Stimulated activated CD8-positive, alpha-beta memory T cell treated with anti-CD3 and anti-CD28 coated beads, Interleukin-7, amount 100 ng/mL, for 24 hours (primary cell): ENCODE measurements at places on chromosomes 16 and 17.

GRCh38 chr16:48438414-48438813 is 53.2 kb upstream of the SIAH1 start:
- no peak for DNase-seq

- DNase-seq: no peak
Measured at GRCh38 chr17:77266891-77267341, 126.1 kb downstream of the SEC14L1 start.

- no peak for DNase-seq
Measured at GRCh38 chr16:52592778-52593177, 45.8 kb upstream of the TOX3 start.

DNA sequence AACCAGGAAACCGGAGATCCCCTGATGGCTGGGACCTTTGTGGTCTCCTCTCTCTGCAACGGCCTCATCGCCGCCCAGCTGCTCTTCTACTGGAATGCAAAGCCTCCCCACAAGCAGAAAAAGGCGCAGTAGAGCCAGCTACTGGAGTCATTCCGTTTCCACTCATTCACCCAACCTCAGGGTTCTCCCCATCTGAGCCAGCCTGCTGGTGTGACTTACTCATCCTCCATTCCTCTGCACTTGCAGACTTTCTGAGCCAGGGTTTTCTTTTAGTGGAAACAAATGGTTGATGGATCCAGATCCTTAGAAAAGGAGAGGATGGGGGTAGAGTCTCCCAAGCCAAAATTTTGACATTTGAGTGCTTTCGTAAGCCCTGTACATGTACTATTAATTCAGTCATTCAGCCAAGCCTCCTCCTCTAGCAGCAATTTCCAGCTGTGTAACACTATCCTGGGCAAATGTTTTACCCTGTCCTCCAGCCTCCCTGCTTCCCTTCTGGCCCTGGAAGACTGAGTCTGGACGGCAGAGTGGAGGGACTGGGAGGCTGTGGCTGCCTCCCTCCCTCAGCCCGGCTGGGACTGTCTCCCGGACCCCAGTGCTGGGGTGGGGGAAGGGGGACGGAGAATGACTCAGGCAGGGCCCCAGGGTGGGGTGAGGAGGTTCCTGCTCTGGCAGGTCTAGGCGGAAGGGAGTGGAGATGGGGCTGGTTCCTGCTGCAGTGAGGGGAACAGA is 2.3 kb downstream of the SOX15 start:
- DNase-seq: no peak

GRCh38 chr17:78502611-78503148 is 74.5 kb downstream of the DNAH17 start:
- no peak for DNase-seq

- no peak for DNase-seq
Measured at GRCh38 chr16:66292241-66292935, 74.1 kb upstream of the CDH5 start.

GRCh38 chr16:77663711-77664110 is 58.6 kb upstream of the NUDT7 start:
- DNase-seq: no peak

- no peak for DNase-seq
Measured at GRCh38 chr17:31674305-31674704, 184.7 kb downstream of the COPRS start.

DNA sequence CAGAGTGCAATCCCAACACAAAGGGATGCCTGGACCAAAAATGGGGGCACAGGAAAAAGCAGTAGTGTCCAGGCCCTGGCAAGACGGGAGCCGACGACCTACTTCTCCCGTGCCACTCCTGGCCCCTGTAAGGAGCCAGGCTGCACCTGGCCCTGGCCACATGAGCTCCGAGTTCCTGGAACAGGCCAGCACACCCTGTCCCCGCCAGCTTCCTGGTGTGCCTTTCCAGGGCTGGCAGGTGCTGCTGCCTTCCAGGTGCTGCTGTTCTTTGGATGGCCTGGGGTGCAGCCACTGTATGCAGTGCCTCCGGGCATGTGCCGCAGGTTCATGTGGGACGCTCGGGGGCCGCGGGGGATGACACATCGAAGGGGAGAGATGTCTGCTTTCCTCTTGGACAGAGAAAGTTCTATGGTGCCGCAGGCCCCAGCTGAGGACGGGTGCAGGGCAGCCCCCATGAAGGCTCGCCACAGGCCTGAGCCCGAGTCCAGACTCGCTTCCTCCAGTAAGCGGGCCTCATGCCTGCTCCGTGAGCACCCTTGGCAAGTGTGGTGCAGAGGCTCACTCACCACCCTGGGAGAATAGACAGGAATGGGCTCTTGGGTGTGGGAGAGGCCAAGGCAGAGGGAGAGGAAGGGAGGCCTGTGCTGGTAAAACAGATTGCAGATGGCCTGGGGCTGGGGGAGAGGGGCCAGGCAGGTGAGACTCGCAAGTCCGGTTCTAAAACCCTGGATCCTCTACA is 54.7 kb upstream of the FASN start:
- no peak for DNase-seq

DNA sequence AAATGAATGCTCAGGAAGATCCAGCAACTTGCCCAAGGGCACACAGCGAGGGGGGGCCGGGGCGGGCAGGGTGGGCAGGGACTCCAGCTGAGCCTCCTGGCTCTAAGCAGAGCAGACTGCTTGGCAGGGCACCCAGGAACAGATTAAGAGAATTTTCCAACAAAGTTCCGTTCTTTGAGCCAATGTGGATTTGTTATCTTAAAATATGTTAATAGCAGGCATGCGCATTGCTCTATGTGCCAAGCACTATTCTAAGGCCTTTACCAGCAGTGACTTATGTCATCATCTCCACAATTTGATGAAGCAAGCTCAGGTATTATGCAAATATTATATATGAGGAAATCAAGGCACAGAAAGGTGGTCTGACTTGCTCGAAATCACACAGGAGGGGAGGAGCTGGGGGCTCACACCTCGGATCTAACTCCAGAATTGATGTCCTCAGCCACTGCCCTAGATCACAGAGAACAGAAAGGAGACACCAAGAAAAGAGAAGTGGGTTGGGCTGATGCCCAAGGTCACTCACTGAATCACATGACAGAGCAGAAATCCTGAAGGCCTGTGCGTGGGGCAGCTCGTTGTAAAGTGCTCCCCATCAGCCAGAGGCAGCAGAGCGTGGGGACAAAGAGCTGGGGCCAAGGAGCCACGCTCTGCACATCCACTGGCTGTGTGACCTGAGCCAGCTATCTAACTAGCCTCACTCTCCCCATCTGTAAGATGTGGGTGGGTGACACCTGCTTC is 23.2 kb upstream of the MEAK7 start:
- DNase-seq: no peak
